ENCODE measurements at places on chromosomes 3 and 15.

- DNase-seq = no peak
Observed at GRCh38 chr15:71329497-71330260, 214.4 kb downstream of the THSD4 start.

- no peak for DNase-seq
Observed at GRCh38 chr15:75661100-75661755, 13.5 kb downstream of the SNX33 start.

DNA sequence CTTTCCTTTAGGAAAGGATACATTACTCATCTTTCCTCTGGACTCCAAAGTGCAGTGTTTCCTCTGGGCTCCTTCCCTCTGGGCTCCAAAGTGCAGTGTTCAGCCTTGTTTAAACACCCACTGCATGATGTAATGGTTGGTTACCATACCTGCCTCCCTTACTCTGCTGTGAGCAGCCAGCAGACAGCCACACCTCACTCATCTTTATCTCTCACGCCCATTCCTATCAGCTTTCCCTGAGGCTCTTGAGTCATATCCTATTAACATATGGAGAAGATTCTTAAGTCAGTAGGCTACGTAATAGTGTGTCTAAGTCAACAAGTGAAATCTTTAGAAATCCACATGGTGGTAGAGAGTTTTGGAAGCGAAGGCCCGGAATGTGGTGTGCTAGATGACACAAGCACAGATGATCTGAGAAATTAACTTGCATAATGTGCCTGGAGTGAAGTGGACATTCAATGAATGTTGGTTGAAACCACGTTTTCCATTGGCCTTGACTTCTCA, 97.2 kb upstream of the CTNNB1 start:
- no peak for DNase-seq

- no peak for DNase-seq
Observed at GRCh38 chr3:121481106-121481880, 64.5 kb downstream of the POLQ start.

DNA sequence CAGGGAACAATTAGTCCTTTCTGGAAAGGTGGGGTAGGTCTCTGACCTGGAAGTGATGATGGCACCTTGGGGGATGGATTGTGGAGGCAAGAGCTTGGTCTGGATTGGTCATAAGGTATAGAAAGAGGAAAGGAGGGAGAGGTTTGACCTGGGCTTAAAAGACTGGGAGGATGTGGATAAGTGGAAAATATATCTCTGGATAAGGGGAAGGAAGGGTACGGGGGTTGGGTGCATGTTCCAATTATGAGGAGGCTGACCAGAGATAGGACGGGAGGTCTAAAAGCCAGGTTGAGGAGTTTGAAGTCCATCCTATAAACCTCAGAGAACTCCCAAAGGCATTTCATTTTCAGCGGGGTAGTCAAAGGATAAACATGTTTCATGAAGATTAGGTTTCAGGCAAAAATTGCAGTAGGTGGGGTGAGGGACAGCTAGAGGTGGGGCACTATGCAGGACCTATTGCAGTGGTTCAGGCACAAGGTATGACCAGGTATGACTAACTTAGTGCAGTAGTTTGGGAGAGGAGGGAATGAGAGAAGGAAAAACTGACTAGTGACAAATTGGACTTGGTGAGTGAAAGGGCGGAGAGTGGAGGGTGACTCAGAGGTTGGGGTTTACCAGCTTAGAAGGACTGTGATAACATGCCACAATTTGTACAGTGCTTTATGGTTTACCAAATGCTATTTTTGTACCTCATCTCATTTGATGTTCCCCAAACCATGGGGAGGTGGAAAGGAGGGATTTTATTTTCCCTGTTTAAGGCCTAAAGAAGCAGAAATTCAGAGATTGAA, 10.7 kb downstream of the PDE8A start:
- DNase-seq = no peak

DNA sequence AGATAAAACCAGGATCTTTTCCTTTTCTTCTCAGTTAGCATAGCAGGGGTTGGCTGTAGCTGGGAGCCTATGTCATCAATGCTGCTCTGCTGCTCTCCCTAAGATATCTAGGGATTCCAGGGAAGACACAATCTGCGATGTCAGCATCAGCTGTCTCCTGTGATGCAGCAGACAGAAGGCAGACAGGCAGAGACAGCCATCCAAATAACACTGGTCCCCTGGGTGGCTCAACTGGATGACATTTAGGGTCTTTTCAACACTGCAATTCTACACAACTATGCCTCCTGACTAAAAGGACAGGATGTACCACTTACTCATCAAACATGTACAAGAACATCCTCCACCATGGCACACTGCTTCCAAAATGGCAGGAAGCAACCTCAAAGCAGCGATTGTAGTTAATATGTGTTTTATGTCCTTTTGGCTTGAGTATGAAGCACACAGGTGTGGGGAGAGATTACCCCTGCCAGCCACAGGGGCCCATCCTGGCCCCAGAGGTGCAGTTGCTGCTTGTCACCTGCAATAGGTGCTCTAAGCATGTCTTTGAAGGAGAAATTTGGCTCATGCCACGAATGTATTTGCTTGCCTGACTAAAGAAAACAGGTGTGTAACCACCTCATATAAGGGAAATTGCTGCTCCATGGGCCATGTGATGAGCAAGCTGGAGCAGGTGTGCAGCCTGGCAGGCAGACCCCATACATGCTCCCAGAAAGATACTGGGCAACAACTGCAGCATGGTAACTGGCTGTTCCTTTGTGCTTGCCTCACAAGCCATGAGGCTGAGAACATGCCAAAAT, 357.8 kb downstream of the VPS13C start:
- DNase-seq = no peak
